WTC11 (cell line): ENCODE measurements at places on chromosomes 16 and 17. TPM values are rescaled to one million over a fixed set of nuclear protein-coding genes. Genes with fewer than 3 reads are reported as not detected.

Gene OR1F1
- 0.27 to 0.46 TPM (median 0.44 TPM) in 3 replicates for total RNA-seq

DNA sequence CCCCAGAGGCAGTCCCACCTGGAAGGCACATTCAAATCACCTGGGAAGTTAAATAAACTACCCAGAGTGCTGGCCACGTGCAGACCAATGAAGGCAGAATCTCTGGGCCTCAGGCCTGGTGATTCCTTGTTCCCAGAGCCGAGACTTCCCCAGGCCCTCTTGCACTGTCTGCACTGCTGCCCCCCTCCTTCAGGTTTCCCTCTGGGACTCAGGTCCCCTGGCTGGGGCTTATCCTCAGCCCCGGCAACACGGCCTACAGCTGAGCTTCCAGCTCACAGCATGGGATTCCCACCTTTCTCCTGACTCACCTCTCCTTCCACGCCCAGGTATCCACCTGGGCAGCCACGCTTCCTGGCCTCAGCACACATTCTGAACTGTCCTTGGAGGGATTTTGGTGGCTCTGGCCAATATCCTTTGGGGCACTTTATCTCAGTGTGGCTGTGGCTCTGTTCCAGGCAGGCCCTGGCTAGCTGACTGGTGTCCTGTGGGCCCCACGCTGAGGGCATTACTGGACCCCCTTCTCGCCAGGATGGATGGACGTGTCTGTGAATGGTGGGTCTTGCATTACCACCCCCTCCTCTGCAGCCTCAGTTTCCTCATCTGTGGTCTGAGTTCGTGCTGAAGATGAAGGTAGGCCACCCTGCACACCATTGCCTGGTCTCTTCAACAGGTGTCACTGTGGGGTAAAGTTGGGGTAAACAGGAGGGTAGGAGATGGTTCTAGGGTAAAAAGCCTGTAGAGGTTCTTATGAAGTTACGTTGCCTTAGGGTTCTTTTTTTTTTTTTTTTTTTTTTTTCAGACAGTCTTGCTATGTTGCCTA lies 165.7 kb downstream of the IRF8 start:
- no peak for DNase-seq

DNA sequence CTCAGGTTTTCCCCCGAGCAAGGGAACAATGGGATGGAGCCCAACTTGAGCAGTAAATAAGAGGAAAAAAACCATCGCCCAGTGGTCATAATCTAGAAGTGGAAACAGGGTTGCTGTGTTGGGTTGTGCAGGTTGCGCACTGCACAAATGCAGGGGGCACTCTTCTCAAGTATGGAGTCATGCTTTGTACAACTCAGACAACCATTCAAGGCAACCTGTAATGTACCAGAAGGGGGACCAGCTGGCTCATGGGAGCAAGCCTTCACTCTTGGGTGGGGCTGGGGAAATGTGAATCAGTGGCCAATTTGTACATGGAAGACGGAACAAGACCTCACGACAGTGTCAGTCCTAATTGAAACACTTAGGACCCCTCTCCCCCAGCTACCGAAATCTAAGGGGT lies 23.9 kb upstream of the LITAF start:
- DNase-seq, result no peak

DNA sequence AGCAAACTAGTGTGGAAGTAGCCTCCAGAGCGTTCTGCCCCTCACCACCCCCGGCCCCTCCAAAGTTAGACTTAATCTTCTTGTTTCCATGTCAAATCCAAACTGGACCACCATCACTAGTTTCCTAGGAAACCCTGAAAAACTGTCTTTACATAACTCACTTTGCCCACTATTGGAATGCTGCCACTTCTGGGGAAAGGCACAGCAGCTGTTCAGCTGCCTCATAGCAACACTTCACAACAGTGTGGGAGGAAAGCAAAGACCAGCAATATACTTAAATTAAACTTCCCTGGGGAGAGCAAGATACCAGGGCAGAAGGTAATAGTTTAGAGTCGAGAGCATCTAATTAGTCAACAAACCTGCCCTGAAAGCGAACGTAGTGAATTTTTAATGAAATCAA lies 452.2 kb downstream of the KCNJ2 start:
- DNase-seq, result no peak

Gene KIF2B
- total RNA-seq, result not detected in 3 replicates

DNA sequence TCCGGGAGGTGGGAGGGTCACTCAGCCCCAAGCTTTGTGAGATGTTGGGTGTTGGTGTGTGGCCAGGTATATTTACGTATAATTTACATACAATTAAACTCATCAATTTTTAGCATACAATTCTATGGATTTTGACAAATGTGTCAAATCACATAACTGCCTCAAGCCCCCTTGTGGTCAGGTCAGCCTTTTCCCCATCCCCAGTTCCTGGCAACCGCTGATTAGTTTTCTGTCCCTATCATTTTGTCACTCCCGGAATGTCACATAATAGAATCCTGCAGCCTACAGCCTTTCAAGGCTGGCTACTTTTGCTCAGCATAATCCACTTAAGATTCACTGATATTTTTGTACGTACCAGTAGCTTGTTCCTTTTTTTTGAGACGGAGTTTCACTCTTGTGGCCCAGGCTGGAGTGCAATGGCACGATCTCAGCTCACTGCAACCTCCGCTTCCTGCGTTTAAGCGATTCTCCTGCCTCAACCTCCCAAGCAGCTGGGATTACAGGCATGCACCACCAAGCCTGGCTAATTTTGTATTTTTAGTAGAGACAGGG lies 19.3 kb upstream of the RAI1 start:
- no peak for DNase-seq

Gene ZG16
- total RNA-seq, result not detected in 3 replicates

Gene CTRB1
- 3.9 to 5.7 TPM (median 5.7 TPM) in 3 replicates for total RNA-seq

Gene TNK1
- total RNA-seq, result 9.3 to 11.8 TPM (median 10.7 TPM) in 3 replicates
